ENCODE measurements at places on chromosomes 5 and 9. TPM values are rescaled to one million over a fixed set of nuclear protein-coding genes. Genes with fewer than 3 reads are reported as not detected.

DNA sequence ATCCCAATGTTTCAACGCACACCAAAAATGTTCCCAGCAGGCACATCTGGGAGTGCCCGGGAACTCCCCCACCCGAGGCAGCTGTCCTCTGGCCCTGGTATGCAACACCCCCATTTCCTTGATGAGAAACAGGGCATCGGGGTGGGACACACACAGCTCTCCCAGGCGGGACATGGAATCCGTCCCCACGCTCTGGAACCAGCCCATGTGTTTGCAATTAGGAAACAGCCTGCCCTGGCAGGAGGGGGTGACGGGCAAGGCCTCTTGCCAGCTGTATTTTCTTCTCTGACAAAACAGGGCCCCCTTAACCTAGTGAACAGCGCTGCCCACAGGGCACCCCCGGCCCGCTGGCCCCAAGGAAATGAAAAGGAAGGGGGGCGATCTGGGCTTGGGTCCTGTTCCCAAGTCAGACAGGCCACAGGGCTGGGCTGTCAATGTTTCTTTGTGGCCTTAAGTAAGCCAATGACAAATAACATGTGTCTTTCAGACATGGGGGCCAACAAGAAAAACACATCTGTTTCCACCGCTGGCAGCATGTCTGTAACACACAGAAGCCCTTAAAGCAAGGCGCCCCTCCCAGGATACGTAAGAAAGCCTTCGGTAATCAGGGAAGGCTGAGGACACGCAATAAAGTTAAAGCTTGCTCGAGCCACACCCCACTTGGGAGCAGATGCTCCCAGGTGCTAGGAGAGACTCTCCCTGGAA is 125.3 kb downstream of the ROR2 start:
- DNase-seq, result no peak

- no peak for DNase-seq
Measured at GRCh38 chr5:128646176-128646575, 108.1 kb upstream of the FBN2 start.

DNA sequence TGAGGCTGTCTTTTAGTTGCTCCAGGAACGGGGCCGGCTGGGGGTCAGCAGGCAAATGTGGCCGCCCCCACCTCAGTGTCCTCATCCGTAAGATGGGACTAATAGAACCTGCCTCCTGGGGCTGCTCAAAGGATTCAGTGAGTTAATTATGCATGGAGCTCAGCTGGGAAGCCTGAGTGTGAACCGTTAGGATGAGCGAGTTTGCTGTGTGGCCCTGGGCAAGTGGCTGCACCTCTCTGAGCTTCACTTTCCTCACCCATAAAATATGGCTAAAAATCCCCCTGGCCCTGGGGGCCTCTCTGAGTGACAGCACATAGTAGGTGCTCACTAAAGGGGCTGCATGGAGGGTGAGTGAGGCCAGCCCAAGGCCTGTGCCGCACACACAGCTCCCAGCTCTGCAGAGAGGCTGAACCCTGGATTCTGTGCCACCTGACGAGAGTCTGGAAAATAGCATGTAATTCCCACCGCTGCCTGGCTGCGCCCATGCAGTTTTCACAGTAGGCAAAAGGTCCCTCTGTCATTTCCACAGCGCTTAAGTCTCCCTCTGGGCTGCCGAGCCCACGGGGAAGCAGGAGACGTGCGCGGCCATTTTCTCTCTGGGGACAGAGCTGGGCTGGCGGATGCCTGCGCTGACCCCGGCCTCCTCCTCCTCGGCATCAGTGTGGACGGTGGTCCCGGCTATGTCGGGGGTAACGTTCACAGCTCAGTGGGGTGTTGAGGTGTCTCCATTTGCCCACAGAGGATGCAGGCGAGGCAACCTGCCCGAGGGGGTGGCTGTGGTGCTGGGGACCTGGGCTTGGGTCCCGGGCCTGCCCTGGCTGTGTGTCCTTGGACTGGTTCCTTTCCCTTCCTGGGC is 18.2 kb downstream of the ASS1 start:
- no peak for DNase-seq

GRCh38 chr5:154766558-154767281 is 11.5 kb downstream of the LARP1 start:
- no peak for DNase-seq

- no peak for DNase-seq
Measured at GRCh38 chr5:416636-416960, 26.4 kb upstream of the EXOC3 start.

Gene GRPEL2
- 15.0 TPM for polyA plus RNA-seq

GRCh38 chr9:138060881-138061280 is 183.3 kb downstream of the CACNA1B start:
- DNase-seq, result no peak

Measured in AG04450 (cell line).